CD8-positive, alpha-beta memory T cell (primary cell): ENCODE measurements at places on chromosomes 3 and 15. TPM values are rescaled to one million over a fixed set of nuclear protein-coding genes. Genes with fewer than 3 reads are reported as not detected.

GRCh38 chr15:74870436-74871215, 2.5 kb downstream of the SCAMP2 start:
- DNase-seq: no peak

- no peak for DNase-seq
Measured at GRCh38 chr3:189629803-189630455, 1.3 kb upstream of the TP63 start.

- no peak for DNase-seq
Measured at GRCh38 chr3:141550926-141551665, 64.3 kb downstream of the RASA2 start.

- DNase-seq: no peak
Measured at GRCh38 chr3:11444404-11444803, 172.2 kb downstream of the ATG7 start.

DNA sequence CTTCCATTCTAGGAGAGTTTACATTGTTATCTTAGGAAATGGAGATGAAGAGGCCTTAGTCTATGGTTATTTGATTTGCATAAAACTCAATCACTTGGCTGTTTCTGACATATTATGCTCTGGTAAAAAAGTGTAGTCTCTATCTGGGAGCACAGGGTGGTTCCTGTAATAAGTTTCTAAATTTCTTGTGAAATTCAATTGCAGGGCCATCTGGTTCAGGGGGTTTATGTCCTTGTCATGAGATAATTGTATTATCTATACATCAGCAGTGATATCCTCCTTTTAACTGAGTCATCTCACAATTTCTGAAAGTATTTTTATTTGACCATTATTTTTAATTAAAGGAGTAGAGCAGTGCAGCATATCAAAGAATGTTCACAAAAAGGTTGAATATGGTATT, 203.3 kb downstream of the MFSD1 start:
- no peak for DNase-seq

- DNase-seq: no peak
Measured at GRCh38 chr3:10975695-10976234, 16.8 kb upstream of the SLC6A1 start.

DNA sequence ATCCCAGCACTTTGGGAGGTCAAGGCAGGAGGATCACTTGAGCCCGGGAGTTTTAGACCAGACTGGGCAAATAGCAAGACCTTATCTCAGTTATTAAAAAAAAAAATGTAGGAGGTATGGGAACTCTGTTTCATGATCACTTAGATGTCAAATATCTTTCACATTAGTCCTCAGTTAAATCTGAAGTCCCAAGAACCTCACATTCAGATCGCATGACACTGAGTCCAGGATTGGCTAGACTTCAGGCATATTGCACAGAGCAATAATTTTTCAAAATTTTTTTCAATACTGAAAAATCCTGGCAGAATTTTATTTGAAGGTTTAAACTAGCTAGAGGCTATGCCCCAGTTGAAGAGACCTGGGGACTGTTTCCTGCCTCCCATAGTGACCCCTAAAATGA, 56.3 kb upstream of the ZNF148 start:
- DNase-seq: no peak

GRCh38 chr3:171791692-171792076, 18.6 kb downstream of the PLD1 start:
- DNase-seq: no peak

DNA sequence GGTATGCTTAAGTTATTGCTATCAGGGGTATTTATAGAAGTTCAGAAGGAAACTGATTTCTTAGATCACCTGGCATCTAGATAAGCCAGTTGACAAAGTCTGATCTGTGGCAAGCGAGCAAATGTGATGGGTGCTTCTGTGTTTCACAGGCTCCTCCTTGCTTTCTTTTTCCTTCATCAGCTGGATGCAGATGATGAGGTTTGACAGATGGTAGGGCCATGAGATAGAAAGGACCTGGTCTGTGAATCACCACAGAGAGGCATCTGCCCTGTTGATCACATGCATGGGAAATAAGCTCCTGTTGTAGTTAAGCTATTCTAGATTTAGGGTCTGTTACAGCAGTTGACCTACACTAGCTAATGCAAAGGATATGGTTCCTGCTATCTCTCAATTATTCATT, 372.0 kb downstream of the NEK10 start:
- DNase-seq: no peak

The IL5RA gene
- total RNA-seq: 0.73 TPM

The IL17RE gene
- 0.47 TPM for total RNA-seq

The CACNA2D3 gene
- total RNA-seq: not detected

The CLDN16 gene
- not detected for total RNA-seq

The ACTRT3 gene
- 2.6 TPM for total RNA-seq
